ENCODE measurements at places on chromosomes 7 and 10. TPM values are rescaled to one million over a fixed set of nuclear protein-coding genes. Genes with fewer than 3 reads are reported as not detected.

CXCL12 gene
- 609 TPM for polyA plus RNA-seq

SPDYE1 gene
- polyA plus RNA-seq = 0.60 TPM

CAV2 gene
- polyA plus RNA-seq = 358 TPM

FOXP2 gene
- polyA plus RNA-seq = 2.3 TPM

HGF gene
- 1.5 TPM for polyA plus RNA-seq

WNT8B gene
- polyA plus RNA-seq = not detected

SLC26A3 gene
- polyA plus RNA-seq = not detected

SPACDR gene
- polyA plus RNA-seq = 0.50 TPM

GRID2IP gene
- not detected for polyA plus RNA-seq

ADAP1 gene
- polyA plus RNA-seq = 0.51 TPM

NACAD gene
- polyA plus RNA-seq = 0.93 TPM

SPDYE5 gene
- 0.38 TPM for polyA plus RNA-seq

CDNF gene
- 1.0 TPM for polyA plus RNA-seq

ADAMTS14 gene
- 0.76 TPM for polyA plus RNA-seq

TRIM50 gene
- not detected for polyA plus RNA-seq

DYDC2 gene
- polyA plus RNA-seq = not detected

CPEB3 gene
- polyA plus RNA-seq = 0.60 TPM

RAPGEF5 gene
- 0.32 TPM for polyA plus RNA-seq

TMEM130 gene
- polyA plus RNA-seq = 0.40 TPM

ITGB8 gene
- polyA plus RNA-seq = 3.4 TPM

SORBS1 gene
- 1.3 TPM for polyA plus RNA-seq

LIPK gene
- not detected for polyA plus RNA-seq

NPTX2 gene
- 0.41 TPM for polyA plus RNA-seq

MMP21 gene
- not detected for polyA plus RNA-seq

Data from GM23248 (cell line).